ENCODE measurements at places on chromosomes 5 and 9. TPM values are rescaled to one million over a fixed set of nuclear protein-coding genes. Genes with fewer than 3 reads are reported as not detected.

DNA sequence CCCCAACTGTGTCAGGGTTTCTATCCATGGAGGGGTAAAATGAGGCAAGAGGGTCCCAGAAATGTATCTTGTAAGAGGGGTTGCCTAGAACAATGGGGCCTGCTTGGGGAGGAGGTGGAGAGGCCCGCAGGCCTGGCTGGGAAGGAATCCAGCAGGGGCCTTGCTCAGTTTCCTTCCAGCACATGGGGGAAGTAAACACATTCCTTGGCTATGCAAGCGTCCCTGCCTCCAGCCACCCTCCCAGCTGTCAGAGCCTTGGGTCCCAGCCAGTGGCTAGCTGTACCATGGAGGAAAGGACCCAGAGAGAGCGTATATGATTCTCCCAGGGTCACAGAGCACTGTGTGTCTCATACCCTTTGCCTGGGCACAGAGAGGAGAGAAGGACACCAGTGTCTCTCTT lies 71.1 kb upstream of the IL17B start:
- H3K36me3 ChIP-seq = no peaks in the 10 kb centered on the region
- H3K4me3 ChIP-seq = no peak overlapping the region
- H3K27me3 ChIP-seq = no peaks in the 10 kb centered on the region
- no peak overlapping the region for H3K27ac ChIP-seq
- peaks cover 6% of the 10 kb centered on the region for H3K4me1 ChIP-seq

DNA sequence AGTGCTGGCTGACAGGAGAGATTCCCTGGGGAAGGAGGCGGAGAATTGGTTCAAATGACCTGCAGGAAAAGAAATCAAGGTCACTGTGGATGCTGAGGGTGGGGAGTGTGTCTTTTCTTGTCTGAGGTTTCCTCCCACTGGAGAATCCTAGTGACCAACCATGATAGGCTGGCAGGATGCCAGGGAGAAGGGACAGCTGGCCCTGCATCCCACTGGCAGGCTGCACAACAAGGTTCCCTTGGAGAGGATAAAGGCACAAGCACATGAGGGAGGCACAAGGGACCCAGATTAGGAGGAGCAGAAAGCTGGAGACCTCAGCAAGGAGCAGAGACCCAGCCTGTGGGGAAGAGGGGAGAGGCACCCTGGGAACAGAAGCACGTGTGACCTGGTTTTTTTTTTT lies 11.4 kb upstream of the ZDHHC12 start:
- no peak for DNase-seq
- peaks cover 28% of the 10 kb centered on the region for H3K36me3 ChIP-seq
- no peak overlapping the region for H3K27ac ChIP-seq
- no peaks in the 10 kb centered on the region for H3K4me1 ChIP-seq
- H3K4me3 ChIP-seq = no peak overlapping the region
- no peaks in the 10 kb centered on the region for H3K27me3 ChIP-seq

DNA sequence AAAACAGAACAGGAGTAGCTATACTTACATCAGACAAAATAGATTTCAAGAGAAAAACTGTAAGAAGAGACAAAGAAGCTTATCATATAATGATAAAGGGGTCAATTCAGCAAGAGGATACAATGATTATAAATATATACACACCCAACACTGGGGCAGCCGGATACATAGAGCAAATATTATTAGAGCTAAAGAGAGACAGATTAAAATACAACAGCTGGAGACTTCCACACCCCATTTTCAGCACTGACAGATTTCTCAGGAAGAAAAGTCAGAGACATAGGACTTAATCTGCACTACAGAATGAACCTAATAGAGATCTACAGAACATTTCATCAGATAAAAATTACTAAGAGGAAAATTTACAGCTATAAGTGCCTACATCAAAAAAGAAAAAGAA lies 35.7 kb downstream of the OXCT1 start:
- peaks cover 19% of the 10 kb centered on the region for H3K36me3 ChIP-seq
- H3K27me3 ChIP-seq = no peaks in the 10 kb centered on the region
- H3K4me1 ChIP-seq = no peaks in the 10 kb centered on the region
- no peak for DNase-seq
- H3K4me3 ChIP-seq = no peak overlapping the region

- H3K4me1 ChIP-seq = peaks cover 25% of the 10 kb centered on the region
- DNase-seq = peak; percentile 94
- H3K4me3 ChIP-seq = peak overlapping the region; percentile 62
- H3K27me3 ChIP-seq = no peaks in the 10 kb centered on the region
- peak overlapping the region; percentile 91 for H3K27ac ChIP-seq
- H3K36me3 ChIP-seq = no peaks in the 10 kb centered on the region
Measured at GRCh38 chr9:89435071-89435823, 62.7 kb downstream of the SEMA4D start.

DNA sequence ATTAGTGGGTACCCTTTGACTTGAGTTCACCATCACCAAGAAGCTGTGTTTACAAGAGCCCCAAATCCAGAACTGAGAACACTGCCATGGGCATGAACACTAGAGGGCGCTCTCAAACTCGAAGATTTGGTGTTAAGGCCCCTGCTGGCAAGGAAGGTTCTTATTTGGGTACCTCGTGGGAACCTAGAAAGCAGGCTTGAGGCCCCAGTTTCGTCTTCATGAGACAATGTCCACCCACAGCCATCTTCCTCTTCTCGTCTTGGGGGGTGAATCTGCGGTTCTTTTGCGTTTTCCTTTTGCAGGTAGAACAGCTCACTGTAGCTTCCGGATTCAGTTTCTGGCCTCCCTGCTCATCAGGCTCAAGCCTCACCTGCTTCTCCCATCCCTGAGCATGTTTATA lies 184.0 kb downstream of the SEMA5A start:
- no peaks in the 10 kb centered on the region for H3K36me3 ChIP-seq
- H3K4me3 ChIP-seq = no peak overlapping the region
- no peak overlapping the region for H3K27ac ChIP-seq
- no peaks in the 10 kb centered on the region for H3K27me3 ChIP-seq

Gene AK8
- total RNA-seq = 0.44 TPM

Measured in H9 (cell line).